ENCODE measurements at places on chromosomes 1 and 21.

- DNase-seq: peak; percentile 62
Measured at GRCh38 chr21:22575165-22575584, 1577.0 kb downstream of the NCAM2 start.

DNA sequence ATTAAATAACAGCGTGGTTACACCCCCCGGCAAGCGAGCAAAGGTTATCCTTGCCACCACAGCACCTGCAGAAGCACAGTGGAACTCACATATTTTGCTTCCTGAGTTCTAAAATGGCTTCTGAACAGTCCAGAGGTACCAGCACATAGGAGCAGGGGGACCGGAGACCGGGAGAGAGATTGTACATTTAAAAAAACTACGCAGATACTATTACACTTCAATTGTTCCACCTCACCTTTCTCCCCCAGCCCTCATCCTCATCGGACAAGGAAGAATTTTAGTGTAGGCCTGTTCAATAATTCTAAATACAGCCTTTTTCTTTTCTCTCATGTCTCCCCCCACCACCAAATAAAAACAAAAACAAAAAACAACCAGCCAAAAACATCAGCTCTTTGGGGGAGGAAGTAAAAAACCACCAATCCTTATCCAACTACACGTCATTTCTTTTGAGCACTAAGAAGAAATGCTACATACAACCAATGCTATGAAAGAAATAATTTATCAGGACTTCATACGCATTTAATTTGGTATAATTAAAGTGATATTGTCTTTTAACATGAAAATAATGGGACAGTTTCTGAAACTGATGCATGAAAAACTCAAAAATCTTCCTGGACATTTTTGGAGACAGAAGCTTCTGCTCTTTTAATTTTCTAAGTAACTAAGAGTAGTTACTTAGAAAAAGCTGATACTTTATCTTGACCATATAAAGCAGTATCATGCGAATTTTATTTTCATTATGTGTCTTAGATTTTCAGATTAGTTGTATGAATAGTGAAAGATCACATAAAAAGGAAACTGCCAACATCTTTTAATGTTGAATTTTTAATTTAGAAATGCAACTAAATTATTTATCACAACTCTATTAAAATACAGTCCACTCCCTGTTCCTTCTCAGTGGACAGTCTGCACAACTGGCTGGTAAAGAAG is 9.1 kb downstream of the CDKN2C start:
- DNase-seq: peak; percentile 86

GRCh38 chr1:30780409-30780808 is 22.8 kb upstream of the LAPTM5 start:
- DNase-seq: no peak

DNA sequence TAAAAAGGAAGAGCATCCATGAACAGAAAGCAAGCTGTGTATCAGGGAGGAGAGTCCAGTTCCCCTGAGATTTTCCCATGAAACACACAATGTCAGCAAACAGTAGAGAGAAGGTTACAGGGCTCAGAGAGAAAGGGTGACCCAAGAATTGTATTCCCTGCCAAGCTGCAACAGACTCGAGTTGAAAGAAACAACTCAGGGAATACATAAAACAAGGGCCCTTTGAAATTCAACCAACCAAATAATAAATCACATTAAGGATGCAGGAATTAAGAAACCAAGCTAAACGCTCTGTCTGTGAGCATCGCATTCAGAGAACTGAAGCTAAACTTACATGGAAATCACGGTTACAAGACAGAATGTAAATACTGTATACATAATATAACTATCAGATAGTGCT is 20.2 kb downstream of the S100A16 start:
- no peak for DNase-seq

GRCh38 chr1:113993766-113994165 is 14.5 kb downstream of the OLFML3 start:
- no peak for DNase-seq

GRCh38 chr1:151072224-151072623 is 1.7 kb downstream of the GABPB2 start:
- no peak for DNase-seq

DNA sequence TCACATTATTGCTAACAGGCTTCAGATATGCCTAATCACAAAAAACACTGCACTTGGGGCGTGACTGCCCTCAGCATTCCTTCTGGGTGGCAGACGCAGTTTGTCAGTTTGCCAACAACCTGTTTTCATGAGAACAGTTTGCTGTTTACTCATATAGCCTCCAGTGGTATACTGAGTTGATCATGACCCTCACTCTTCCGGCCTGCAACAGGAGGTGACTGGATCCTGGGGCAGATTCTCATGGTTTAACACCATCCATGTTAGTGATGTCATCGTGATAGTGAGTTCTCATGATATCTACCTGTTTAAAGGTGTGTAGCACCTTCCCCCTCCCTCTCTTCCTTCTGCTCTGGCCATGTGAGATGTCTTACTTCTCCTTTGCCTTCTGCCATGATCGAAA is 555.2 kb downstream of the PLPP3 start:
- DNase-seq: no peak

DNA sequence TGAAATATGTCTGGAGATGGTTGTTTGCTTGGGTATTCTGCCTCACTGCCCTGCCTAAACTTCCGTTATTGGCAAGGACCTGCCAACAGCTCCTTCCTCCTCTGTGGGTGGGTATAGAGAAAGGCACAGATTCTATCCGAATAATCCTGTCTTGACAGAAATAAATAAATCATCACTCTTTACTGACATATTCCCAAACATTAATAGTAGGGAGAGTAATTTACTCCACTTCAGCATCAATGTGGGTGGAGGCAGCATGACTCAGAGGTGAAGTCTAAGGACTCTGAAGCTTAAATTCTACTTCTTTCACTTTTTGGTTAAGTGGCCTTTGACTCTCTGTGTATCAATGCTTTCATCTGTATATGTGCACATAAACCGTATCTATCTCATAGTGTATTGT is 2.9 kb downstream of the CD84 start:
- DNase-seq: no peak
